ENCODE measurements at places on chromosomes 1 and 21.

DNA sequence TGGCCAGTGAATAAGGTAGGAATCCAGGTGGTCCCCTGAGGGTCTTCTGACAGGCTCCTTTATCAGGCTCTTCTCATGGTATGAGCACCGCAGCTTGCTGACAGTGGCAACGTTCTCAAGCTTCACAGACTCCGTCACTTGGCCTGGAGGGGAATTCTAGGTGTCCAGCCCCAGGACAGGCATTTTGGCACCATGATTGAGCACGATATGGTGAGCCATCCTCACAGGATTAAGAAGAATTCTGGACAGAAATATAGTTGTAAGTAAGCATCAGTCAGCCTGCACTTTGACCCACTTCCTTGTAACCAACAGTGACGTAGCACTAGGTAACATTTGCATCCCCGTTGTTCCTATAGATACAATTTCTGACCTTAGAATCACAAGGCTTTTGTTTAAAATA, 30.5 kb upstream of the KIF26B start:
- DNase-seq = no peak

- DNase-seq = no peak
Measured at GRCh38 chr1:29668551-29669157, 432.3 kb downstream of the PTPRU start.

GRCh38 chr1:109821221-109821669, 57.5 kb upstream of the EPS8L3 start:
- no peak for DNase-seq

GRCh38 chr1:114290341-114290740, 136.7 kb upstream of the SYT6 start:
- DNase-seq = no peak
